ENCODE measurements at places on chromosomes 1 and 21. TPM values are rescaled to one million over a fixed set of nuclear protein-coding genes. Genes with fewer than 3 reads are reported as not detected.

GRCh38 chr1:22849770-22850169 lies 122.9 kb downstream of the LACTBL1 start:
- no peak for DNase-seq
- H3K4me3 ChIP-seq, result no peak overlapping the region
- no peak overlapping the region for H3K27ac ChIP-seq
- H3K36me3 ChIP-seq, result no peaks in the 10 kb centered on the region
- peaks cover 4% of the 10 kb centered on the region for H3K4me1 ChIP-seq
- H3K27me3 ChIP-seq, result no peaks in the 10 kb centered on the region

FCER1G gene
- total RNA-seq, result 50.4 TPM

- H3K4me1 ChIP-seq, result peaks cover 46% of the 10 kb centered on the region
- H3K27ac ChIP-seq, result no peak overlapping the region
- no peak for DNase-seq
- H3K36me3 ChIP-seq, result no peaks in the 10 kb centered on the region
- H3K27me3 ChIP-seq, result peaks cover 11% of the 10 kb centered on the region
- H3K4me3 ChIP-seq, result peak overlapping the region; percentile 42
These were observed 1.8 kb upstream of the CSMD2 start for GRCh38 chr1:34166625-34167361.

TAL1 gene
- total RNA-seq, result 1.4 TPM

DNA sequence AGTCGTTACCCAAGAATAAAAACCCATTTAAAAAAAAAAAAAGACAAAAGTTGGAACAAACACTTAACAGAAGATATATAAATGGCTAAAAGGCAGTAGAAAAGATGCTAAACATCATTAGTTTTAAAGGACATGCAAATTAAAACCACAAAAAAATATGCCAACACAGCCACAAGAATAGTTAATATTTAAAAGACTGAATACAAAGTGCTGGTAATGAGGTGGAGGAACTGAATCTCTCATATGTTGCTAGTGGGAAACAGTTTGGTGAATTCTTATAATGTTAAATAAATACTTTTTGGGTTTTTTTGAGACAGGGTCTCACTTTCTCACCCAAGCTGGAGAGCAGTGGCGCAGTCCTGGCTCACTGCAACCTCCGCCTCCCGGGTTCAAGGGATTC lies 10.0 kb downstream of the LRRC40 start:
- no peak for DNase-seq
- H3K27me3 ChIP-seq, result no peaks in the 10 kb centered on the region
- no peaks in the 10 kb centered on the region for H3K4me1 ChIP-seq
- no peak overlapping the region for H3K27ac ChIP-seq
- no peak overlapping the region for H3K4me3 ChIP-seq
- H3K36me3 ChIP-seq, result no peaks in the 10 kb centered on the region

- no peaks in the 10 kb centered on the region for H3K27me3 ChIP-seq
- H3K36me3 ChIP-seq, result no peaks in the 10 kb centered on the region
- no peak overlapping the region for H3K4me3 ChIP-seq
- H3K27ac ChIP-seq, result no peak overlapping the region
- H3K4me1 ChIP-seq, result no peaks in the 10 kb centered on the region
These were observed 163.4 kb upstream of the CD34 start for GRCh38 chr1:208074353-208074752.

- no peak overlapping the region for H3K4me3 ChIP-seq
- H3K27me3 ChIP-seq, result no peaks in the 10 kb centered on the region
- DNase-seq, result no peak
- H3K4me1 ChIP-seq, result no peaks in the 10 kb centered on the region
- no peaks in the 10 kb centered on the region for H3K36me3 ChIP-seq
- H3K27ac ChIP-seq, result no peak overlapping the region
These were observed 180.7 kb downstream of the ZNF326 start for GRCh38 chr1:90175490-90176167.

DNA sequence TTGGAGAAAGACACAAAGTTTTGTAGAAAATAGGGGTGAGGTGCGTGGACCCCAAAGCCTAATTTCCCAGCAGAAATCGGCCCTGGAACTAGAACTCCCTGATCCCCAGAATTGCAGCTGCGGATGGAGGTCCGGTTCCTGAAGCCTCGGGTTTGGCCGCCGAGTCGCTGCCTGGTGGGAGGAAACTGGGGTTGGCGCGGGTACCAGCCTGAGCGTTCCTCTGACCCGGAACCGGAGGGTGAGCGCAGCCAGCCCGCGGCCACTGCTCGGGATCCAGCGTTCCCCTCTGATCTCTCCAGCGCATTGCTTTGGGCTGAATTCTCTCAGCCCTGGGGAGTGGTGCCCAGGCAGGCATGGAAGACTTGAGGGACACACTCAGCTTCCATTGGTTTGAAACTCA lies 1.6 kb downstream of the ST6GALNAC5 start:
- H3K4me1 ChIP-seq, result peaks cover 5% of the 10 kb centered on the region
- no peaks in the 10 kb centered on the region for H3K36me3 ChIP-seq
- H3K4me3 ChIP-seq, result peak overlapping the region; percentile 58
- no peak for DNase-seq
- H3K27ac ChIP-seq, result no peak overlapping the region
